ENCODE measurements at places on chromosomes 4 and X.
A peak's percentile ranks its signal among the peaks of the same experiment; 100 is the strongest.

GRCh38 chrX:135520553-135521404 is at the start of gene INTS6L:
TSS of gene INTS6L (plus strand) at chrX:135520660. CDS start at chrX:135520993, 333 bp downstream.
- DNase-seq = peak; percentile 68

DNA sequence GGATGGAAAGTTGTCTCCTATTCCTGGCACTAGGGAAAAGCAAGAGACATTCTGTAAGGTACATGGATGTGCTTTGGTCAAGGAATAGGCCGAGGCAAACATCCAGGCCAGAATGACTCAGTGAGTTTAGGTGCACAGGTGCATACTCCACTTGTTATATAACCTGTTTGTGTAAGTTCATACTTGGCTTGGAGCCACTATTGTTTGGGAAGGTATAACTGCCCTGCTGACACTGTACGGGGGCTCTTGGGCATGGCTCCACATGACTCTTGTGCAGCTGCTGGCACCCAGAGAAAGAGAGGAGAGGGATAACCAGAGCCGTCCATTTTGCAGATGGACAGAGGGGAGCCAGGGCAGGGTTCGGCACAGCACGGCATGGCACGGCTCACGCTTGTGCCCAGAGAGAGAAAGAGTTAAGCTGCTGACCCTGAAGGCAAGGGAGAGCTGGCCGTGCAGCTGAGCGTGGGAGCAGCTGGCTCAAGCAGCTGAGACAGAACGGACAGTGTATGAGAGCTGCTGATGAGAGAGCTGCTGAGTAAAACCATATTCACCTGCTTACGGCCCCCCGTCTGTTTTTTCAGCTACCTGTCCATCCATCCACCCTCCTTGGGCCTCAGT is 98.0 kb downstream of the SLC2A9 start:
- DNase-seq = no peak

DNA sequence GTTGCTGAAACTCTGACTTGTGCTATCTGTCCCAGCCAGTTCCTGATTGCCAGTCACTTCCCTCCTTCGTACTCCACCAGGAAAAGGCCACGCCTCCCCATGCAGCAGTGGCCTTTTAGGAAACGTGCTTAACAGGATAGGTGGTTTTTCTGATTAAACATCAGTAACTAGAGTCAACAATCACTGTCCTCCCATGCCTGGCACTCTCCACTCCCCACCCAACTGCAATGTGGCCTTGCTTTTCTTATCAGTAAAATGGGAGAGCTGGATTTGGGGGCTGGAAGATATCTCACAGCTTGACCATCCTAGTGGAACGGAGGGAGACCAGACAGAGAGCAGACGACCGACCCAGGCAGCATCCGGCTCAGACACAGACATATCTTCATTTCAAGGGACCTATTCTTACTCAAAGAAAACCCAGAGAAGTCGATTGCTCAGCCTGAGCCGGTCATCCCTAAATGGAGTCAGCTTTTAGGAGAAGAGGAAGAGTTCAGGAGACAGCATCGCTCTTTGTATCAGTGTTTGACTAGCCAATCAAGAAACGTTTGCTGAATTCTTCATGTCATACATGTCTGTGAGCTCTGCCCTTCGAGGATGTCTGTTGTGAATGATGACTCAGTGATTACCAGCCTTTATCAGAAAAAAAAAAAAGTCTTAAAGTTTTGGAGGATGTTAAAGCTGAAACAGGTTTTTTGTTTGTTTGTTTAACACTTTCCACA is 12.7 kb upstream of the UBA6 start:
- no peak for DNase-seq

GRCh38 chr4:83151651-83152050 is 37.1 kb upstream of the PLAC8 start:
- DNase-seq = no peak

- DNase-seq = no peak
These were observed 15.4 kb downstream of the AFP start for GRCh38 chr4:73451404-73451803.

GRCh38 chr4:65096630-65097029 is 573.7 kb downstream of the EPHA5 start:
- DNase-seq = no peak

DNA sequence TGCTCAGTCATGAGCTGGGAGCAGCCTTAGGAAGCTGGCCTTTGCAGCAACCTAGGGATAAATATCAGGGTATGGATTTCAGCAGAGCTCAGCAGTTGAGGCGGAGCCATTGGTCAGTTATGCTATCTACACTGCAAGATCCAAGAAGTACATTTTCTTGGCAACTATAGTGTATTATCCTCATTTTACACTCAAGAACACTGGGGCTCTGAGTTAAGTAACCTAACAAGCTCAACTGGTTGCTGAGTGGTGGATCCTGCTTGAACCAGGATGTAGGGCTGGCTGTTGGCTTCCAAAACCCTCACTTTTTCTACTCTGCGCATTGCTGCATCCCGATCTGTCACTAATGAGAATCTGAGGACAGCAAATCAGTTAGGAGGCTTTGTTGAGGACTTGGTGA is 1.5 kb upstream of the SCARB2 start:
- no peak for DNase-seq

GRCh38 chrX:41982953-41983352 is 59.6 kb upstream of the CASK start:
- DNase-seq = no peak

DNA sequence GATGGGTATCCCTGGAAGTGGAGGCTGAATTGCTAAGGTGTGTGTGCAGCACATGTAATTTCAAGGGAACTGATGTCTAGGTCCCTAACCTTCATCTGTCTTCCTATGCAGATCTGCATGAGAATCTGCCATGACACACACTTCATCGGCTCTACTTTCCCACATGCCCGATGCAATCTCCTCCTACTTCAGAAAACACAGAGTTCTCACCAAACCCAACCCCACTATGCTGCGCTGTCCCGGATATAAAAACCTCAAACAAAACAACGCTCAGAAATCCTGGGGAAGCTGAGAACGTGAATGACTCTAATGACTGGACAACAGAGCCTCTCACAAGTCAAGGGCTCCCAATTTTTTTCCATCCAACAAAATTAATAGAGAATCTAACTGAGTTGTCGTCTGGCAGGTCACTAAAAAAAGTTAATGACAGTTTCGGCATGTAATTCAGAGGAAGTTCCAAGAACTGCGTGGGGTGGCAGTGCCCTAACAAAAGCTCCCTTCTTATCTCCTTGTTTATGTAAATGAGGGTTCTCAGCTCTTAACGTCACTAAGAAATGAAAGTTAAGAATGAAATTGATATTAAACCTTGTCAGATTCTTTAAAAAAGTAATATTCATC is 39.0 kb downstream of the STX18 start:
- no peak for DNase-seq

- DNase-seq = no peak
These were observed 330.2 kb downstream of the HS3ST1 start for GRCh38 chr4:11098461-11098860.

- DNase-seq = no peak
These were observed 55.2 kb downstream of the LGI2 start for GRCh38 chr4:24975510-24975909.

DNA sequence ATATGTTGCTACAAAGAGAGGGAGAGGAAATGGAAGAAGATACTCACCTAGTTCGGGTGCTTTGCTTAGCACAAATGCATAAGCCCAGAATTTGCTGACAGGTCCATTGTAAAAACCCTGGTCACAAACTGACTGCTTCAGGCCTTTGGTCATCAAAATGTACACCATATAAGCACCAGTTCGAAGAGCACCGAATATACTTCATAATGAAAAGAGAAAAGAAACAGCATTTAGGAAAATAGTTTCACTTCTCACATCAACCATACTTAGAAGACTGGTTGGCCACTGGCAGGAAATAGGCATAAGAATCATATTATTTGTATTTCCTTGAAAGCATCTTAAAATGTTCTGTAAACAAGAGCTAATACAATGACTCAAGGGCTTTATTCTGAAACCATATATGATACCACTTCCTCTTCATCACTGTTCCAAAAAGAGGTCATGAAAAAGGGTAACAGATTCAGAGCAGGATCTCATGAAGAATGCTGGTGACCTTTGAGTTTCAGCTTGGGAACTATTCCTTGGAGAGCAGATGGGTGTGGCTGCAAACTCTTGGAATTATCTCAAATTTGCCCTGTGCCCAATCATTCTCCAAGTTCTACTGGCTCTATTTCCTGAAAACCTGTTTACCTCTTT is 138.7 kb downstream of the ELOVL6 start:
- no peak for DNase-seq
